ENCODE measurements at places on chromosomes 4 and X. TPM values are rescaled to one million over a fixed set of nuclear protein-coding genes. Genes with fewer than 3 reads are reported as not detected.

DNA sequence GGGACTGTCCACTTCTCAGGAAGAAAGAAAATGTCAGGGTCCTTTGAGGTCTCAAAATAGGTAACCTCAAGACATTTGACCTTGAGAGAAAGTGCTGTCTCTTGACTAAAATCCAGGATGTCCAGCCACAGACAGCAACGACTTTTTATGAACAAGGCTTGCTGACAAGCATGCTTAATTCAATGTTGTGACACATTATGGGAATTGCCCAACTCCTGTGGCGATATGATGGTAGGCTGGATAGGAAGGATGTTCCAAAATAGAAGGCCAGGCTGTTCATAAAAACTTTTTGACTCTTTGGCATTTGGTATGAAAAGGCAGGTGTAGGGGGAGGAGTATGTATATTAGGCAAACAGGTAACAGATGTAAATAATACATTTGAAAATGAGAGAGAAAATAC lies 50.8 kb upstream of the EDNRA start:
- DNase-seq = no peak

GRCh38 chr4:2296631-2297601 lies 35.0 kb upstream of the MXD4 start:
- no peak for DNase-seq

GRCh38 chr4:169018406-169018805 lies 8.4 kb upstream of the CBR4 start:
- no peak for DNase-seq

- DNase-seq = no peak
Measured at GRCh38 chr4:2367626-2368025, 50.8 kb downstream of the ZFYVE28 start.

GRCh38 chr4:132479543-132479942 lies 669.6 kb upstream of the PCDH10 start:
- no peak for DNase-seq

- DNase-seq = no peak
Measured at GRCh38 chr4:48565362-48566033, 75.4 kb downstream of the ZAR1 start.

- DNase-seq = peak; percentile 3
Measured at GRCh38 chr4:72390409-72390808, 178.6 kb downstream of the ADAMTS3 start.

DNA sequence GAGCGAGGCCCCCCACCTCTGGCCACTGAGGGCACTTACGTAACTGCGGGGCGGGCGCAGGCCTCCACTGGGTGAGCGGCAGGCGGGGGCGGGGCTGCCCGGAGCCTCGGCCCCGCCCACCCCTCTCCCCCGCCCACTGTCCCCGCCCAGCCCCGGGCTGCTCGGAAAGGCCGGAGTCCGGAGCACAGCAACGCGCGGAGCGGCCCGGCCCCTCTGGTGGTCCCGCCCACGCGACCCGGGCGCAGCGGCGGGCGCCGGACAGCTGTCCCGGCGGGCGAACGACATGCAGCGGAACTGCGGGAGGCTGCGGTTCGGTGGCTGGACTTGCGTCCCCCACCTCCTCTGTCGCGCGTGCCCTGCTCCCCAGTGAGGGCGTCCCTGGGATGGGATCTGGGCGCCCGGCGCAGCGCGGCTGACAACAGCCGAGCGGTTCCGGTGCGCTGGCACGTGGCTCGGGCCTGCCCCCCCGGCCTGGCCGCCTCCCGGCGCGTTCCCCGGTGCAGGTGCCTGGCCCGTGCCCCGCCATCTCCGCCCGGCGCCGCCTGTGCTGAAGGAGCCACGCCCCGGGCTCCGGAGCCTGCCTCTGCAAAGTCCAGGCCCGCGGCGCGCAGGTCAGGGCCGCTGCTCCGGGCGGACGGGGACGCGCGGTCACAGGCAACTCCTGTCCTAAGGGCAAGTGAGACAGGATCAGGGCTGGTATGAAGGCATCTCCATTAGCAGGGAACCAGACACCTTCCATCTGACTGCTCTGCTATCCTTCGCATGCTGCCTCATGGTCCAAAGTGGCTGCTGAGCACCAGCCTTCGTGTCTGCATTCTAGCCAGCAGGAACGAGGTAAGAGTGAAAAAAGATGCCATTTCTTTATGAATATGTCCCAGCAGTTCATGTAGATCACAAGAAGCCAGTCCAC lies 21.8 kb upstream of the JAKMIP1 start:
- no peak for DNase-seq

DNA sequence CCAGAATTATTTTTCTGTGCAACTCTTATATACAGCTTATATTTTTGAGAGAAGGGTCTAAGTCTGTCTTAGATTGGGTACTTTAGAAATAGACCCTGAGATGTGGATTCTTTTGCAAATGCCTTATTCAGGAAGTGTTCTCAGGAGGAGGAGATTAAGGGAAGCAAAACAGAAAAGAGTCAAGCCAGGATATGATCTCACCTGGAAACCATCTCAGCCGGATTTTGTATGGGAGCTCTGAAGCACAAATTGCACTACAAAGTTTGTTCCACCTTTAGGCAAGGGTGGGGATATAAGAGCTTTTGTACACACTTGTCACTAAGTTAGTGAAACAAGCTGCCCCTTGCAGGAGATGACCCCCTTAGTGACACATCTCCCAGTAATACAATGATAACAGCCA lies 121.2 kb upstream of the GRPR start:
- DNase-seq = no peak

- no peak for DNase-seq
Measured at GRCh38 chr4:24248674-24249630, 335.4 kb downstream of the DHX15 start.

GRCh38 chrX:79268788-79269187 lies 98.3 kb downstream of the ITM2A start:
- no peak for DNase-seq

DNA sequence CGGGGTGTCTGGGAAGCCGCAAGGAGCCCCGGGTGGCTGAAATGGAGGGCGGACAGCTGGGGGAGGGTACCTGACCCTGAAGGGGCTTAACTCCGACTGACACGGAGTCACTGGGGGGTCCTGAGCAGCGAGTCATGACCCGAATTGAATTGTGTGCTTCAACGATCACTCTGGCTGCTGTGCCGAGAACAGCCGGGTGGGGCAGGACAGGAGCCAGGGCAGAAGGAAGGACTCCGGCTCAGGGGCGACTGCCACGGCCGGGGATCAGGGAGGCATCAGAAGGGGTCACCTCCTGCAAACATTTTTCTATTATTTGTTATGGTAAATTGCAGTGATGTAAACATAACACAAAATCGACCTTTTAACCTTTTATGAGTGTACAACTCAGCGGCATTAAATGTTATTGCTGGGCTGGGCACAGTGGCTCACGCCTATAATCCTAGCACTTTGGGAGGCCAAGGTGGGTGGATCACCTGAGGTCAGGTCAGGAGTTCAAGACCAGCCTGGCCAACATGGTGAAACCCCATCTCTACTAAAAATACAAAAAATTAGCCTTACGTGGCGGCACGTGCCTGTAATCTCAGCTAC lies 21.6 kb downstream of the ZFYVE28 start:
- DNase-seq = no peak

GRCh38 chrX:11764602-11765067 lies 6.6 kb downstream of the MSL3 start:
- DNase-seq = no peak

DNA sequence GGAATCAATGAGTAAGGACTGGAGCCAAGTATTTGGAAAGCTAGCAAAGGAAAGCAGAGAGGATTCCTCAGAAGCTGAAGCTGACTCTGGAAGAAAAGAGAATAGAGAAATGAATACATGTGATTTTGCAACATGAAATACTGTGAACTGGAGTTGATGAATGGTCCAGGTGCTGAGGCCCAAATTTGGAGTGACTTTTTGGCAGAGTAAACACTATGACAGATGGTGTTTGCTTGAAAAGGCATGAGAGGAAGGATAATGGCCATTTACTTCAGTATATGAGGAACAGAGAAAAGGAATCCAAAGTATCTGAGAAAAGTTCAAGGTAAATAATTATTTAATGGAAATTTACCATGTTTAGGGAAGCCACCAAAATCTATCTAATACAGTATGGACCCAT lies 236.7 kb downstream of the SLITRK2 start:
- DNase-seq = no peak

DNA sequence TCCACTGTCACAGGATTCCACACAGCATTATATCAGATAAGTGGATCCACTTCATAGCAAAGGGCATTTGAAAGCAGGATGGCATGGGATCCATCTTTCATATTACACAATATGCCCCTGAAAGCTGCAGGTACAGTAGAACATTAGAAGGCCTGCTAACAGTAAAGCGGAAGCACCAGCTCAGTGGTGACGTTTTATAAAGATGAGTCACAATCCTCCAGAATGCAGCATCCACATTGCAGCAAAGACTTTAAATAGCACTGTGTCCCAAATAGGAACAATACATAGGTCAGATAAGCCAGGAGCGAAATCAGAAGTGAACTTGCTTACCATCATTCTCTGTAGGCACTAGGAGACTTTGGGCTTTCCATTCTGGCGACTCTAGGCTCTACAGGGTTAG lies 609.5 kb upstream of the FAT1 start:
- DNase-seq = peak; percentile 33

- DNase-seq = no peak
Measured at GRCh38 chr4:154526151-154526550, 24.0 kb downstream of the PLRG1 start.

DNA sequence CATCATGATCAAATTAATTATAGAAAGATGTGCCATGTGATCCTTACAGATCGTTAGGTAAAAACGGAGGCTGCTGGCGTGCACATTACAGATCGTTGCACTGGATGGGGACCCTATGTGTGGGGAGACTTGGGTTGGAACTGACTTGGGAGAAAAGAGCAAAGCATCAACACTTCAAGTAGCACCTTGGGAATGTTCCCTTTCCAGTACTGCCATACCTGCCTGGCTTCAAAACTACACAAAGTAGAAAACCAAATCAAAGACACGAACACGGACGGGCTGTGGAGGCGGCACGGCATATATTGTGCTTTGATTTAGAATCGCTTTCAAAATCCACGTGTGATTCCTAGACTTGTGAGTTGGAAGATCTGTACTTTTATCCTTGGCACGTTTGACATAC lies 898 bp downstream of the CMC4 start:
- DNase-seq = no peak

- DNase-seq = no peak
Measured at GRCh38 chr4:169993531-169993930, 32.7 kb downstream of the MFAP3L start.

DNA sequence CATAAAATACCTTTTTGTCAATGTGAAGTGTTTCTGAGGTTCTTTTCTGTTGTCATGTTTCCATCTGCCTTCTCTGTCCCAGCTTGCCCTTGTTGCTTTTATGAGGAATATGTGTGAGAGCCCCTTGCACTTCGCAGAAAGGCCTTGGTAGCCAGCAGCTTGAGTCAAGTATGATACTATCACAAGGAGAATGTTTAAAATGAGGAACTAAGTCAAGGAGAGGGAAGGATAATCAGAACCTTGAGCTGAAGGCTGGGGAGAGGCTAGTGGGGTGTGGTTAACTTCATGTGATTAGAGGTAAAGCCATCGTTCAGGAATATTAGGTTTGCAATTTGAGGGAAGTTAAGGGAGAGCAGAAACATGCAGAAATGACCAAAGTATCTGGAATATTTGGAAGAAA lies 12.7 kb downstream of the PGK1 start:
- DNase-seq = no peak

DNA sequence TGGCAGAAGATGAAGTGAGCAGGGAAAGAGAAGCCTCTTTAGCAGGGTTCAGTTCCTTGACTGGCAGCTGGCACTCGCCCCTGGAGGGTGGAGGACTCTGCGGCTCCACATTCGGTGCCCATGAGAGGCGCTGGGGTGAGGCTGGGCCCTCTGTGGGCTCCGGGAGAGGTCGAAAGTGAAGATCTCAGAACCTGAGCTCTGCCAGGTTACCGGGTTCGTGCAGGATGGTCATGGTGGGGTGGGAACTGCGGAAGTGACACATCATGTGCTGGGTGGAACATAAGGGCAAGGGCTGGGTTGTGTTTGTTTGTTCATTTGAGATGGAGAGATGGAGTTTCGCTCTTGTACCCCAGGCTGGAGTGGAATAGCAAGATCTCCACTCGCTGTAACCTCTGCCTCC lies 44.2 kb downstream of the TRIM61 start:
- DNase-seq = no peak

DNA sequence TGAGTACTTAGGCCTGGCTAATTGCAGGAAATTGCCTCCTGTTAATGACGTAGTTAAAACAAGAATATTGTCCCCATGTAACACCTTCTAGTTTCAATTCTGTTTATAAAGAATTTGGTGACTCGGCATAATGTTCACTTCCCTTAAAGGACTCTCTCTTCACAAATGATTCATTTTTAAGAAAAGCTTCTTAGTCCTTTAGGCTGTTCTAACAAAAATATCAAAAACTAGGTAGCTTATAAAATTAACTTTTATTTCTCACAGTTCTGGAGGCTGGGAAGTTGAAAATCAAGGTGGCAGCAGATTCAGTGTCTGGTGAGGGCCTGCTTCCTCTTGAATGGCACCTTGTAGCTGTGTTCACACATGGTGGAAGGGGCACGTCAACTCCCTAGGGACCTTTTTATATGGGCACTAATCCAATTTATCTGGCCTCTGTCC lies 23.8 kb downstream of the COL25A1 start:
- DNase-seq = no peak

DNA sequence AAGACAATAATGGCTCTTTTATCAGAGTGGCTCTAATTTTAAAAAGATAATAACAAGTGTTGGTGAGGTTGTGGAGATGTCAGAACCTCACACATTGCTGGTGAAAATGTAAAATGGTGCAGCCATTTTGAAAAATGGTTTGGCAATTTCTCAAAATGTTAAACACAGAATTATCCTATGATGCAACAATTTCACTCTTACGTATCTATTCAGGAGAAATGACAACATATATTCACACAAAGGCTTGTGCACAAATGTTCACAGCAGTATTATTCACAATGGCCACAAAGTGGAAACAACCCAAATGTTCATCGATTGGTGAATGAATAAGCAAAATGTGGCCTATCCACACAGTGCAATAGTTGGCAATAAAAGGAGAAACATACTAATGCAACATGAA lies 24.7 kb downstream of the ENPP6 start:
- DNase-seq = no peak

GRCh38 chr4:72063726-72064125 lies 31.9 kb downstream of the NPFFR2 start:
- DNase-seq = no peak

DNA sequence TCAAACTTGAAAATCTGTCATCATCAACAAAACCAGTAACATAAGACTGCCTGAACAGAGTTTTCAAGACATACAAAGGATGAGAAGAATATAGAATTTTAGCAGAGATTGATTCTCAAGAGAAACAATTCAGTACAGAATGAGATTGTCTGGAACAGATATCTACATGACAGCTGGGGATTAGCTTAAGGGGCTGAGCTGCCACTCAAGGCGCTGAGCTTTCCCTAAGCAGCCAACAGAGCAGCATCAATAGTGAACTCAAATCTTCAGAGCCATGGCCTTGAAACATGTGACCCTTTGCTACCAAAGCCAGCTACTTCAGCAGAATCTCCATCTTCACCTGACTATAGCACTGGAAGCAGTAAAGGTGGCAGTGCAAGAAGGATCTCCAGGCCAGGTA lies 24.3 kb upstream of the PCDH10 start:
- no peak for DNase-seq

Gene GAGE12F
- total RNA-seq = not detected

Gene NAP1L2
- total RNA-seq = not detected

Gene COX7B
- total RNA-seq = 380 TPM

Gene CLNK
- not detected for total RNA-seq

Gene CLOCK
- 77.4 TPM for total RNA-seq

Gene KCND1
- 0.10 TPM for total RNA-seq

Gene GPRIN3
- total RNA-seq = 0.10 TPM

Gene XG
- total RNA-seq = 1.5 TPM

Gene RNF128
- total RNA-seq = 0.53 TPM

Gene AFM
- total RNA-seq = not detected

Gene TSPAN7
- total RNA-seq = 38.9 TPM

Gene HTN3
- total RNA-seq = not detected

Gene TIMP1
- 222 TPM for total RNA-seq
